ENCODE measurements at places on chromosomes 2 and 18. TPM values are rescaled to one million over a fixed set of nuclear protein-coding genes. Genes with fewer than 3 reads are reported as not detected.

DNA sequence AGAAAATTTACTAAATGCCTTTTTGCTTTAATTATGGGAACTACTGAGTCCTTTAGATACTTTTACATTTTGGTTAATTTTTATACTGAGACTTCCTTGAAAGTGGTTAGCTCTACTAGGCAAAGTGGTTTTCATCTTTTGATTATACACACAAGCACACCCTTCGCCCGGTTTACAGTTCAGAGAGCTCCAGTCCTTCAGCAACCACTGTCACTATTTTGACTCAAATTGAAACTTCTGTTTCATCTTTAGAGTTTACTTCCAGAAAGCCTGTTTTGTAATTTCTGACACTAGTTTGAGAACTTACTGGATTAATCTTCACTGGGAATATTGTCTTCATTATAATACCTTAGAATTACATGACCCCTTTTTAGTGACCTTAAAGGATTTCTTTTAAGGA, 140.3 kb upstream of the FOSL2 start:
- no peak overlapping the region for H3K27ac ChIP-seq
- no peaks in the 10 kb centered on the region for H3K4me1 ChIP-seq
- no peaks in the 10 kb centered on the region for H3K27me3 ChIP-seq
- H3K4me3 ChIP-seq, result no peak overlapping the region
- no peaks in the 10 kb centered on the region for H3K36me3 ChIP-seq

Gene ESPNL
- total RNA-seq, result 0.66 TPM

DNA sequence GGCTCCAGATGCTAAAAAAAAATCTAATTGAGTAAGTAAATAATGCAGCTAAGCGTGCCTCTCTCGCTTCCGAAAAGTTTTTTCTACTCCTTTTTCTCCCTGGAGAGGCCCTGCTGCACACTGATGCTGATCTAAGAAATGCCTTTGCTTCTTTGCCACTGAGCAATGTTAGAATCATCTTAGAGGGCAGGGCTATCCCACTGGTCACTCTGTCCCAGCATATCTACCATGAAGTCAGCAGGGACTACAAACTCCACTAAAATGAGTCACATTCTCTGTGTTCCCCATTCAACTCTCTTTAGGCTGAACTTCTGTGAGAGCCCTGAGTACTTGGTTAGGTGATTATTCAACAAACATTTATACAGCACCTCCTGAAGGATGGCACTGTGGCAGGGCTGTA, 127.6 kb upstream of the LYPD1 start:
- H3K27ac ChIP-seq, result no peak overlapping the region
- no peaks in the 10 kb centered on the region for H3K27me3 ChIP-seq
- H3K4me3 ChIP-seq, result no peak overlapping the region
- H3K4me1 ChIP-seq, result no peaks in the 10 kb centered on the region
- no peaks in the 10 kb centered on the region for H3K36me3 ChIP-seq

GRCh38 chr18:56511996-56512395, 126.4 kb downstream of the TXNL1 start:
- no peaks in the 10 kb centered on the region for H3K27me3 ChIP-seq
- no peaks in the 10 kb centered on the region for H3K36me3 ChIP-seq
- DNase-seq, result no peak
- no peak overlapping the region for H3K4me3 ChIP-seq

Gene EHBP1
- 19.5 TPM for total RNA-seq

DNA sequence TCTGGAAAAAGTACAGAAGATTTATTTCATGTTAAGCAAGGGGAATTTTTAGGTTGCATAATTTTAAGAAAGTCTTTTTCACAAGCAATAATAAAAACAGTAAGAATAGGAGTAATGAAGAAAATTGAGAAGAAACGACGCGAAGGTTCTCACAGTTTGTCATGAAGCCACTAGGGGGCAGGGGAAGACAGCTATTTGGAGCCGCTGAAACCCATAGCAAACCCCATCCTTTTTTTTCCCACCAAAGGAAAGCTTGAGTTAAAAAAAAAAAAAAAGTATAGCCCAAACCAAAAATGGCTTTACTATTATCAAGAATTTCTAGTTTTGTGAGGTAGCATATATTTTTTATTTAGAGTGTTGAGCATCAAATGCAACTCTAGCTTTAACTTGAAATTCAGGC, 300.9 kb downstream of the PHLPP1 start:
- no peaks in the 10 kb centered on the region for H3K36me3 ChIP-seq
- DNase-seq, result peak; percentile 55
- no peaks in the 10 kb centered on the region for H3K27me3 ChIP-seq
- no peak overlapping the region for H3K27ac ChIP-seq

GRCh38 chr2:227447606-227448005, 24.4 kb upstream of the AGFG1 start:
- no peak overlapping the region for H3K4me3 ChIP-seq
- no peaks in the 10 kb centered on the region for H3K4me1 ChIP-seq
- no peak overlapping the region for H3K27ac ChIP-seq

- no peaks in the 10 kb centered on the region for H3K36me3 ChIP-seq
- H3K27ac ChIP-seq, result no peak overlapping the region
- peak; percentile 13 for DNase-seq
- H3K4me1 ChIP-seq, result no peaks in the 10 kb centered on the region
Measured at GRCh38 chr2:17538844-17539554, 1.5 kb upstream of the VSNL1 start.

GRCh38 chr2:205771666-205772065, 89.4 kb downstream of the NRP2 start:
- DNase-seq, result no peak
- H3K27ac ChIP-seq, result no peak overlapping the region
- no peak overlapping the region for H3K4me3 ChIP-seq
- H3K36me3 ChIP-seq, result no peaks in the 10 kb centered on the region

GRCh38 chr2:204201507-204201906, 264.9 kb downstream of the ICOS start:
- H3K27ac ChIP-seq, result no peak overlapping the region
- H3K36me3 ChIP-seq, result no peaks in the 10 kb centered on the region
- DNase-seq, result no peak

GRCh38 chr18:79542876-79543750, 136.5 kb upstream of the CTDP1 start:
- H3K27me3 ChIP-seq, result no peaks in the 10 kb centered on the region
- H3K27ac ChIP-seq, result no peak overlapping the region
- H3K4me3 ChIP-seq, result no peak overlapping the region
- no peaks in the 10 kb centered on the region for H3K4me1 ChIP-seq
- no peaks in the 10 kb centered on the region for H3K36me3 ChIP-seq

Gene COLEC11
- 5.2 TPM for total RNA-seq

- no peaks in the 10 kb centered on the region for H3K36me3 ChIP-seq
- no peak overlapping the region for H3K27ac ChIP-seq
- H3K4me3 ChIP-seq, result no peak overlapping the region
- no peak for DNase-seq
Measured at GRCh38 chr2:45178359-45178758, 169.1 kb upstream of the SIX2 start.

DNA sequence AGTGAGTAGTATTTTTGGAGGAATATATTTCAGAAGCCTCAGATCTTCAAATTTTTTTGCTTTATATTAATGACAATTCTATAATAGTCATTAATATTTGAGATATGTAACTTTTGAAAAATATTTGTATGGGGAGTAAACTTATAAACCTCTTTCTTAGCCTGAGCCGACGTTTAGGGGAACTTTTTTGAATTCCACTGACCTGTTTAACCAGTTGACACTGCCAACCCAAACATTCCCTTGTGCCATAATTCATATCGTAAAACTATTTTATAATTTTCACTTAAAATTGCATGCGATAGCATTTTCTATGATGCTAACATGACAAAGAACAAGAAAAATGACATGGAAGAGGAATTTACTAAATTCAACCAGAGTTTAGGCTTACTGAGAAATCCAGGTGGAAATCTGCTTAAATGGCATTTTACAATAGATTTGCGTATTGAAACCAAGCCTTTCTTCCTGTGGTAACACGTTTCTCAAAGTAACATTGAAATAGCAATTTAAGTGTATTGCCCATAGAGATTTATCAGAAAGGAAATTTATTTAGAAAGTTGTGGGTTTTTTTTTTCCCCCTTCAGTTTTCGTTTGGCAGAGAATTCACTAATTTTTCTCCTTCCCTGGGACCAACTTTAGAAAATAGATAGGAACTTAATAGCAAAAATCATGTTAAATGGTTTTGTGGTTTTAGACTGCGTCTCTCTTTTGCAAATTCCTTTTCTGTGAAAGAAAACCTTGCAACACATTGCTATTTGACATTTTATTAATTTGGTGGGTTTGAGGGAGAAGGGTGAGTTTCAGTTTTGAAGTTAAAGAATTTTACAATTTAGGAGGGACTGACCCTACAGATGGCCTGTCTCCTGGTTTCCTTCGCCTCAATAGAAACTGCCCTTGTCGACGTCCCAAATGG, 77.4 kb downstream of the TANC1 start:
- no peaks in the 10 kb centered on the region for H3K4me1 ChIP-seq
- no peak for DNase-seq
- H3K4me3 ChIP-seq, result no peak overlapping the region
- no peaks in the 10 kb centered on the region for H3K36me3 ChIP-seq
- no peak overlapping the region for H3K27ac ChIP-seq

Gene ANKRD30B
- not detected for total RNA-seq

DNA sequence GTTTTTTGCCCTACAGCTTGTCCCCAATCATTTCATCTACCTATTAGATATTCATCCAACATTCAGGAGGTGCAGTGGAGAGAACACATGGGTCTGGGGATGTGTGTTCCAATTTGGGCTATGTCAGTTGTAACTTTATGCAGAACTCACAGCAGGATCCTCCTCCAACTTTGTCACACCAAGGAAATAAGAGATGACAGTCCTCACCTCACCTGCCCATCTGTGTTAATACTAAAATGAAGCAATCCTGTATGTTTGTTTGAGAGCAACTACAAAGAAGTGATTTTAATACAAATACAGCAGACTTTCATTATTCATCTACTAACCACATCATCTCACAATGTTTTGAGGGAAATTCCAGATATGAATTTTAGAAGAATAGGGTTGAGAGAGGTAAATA, 126.7 kb downstream of the ARHGAP15 start:
- no peaks in the 10 kb centered on the region for H3K27me3 ChIP-seq
- H3K27ac ChIP-seq, result no peak overlapping the region
- DNase-seq, result no peak
- H3K4me1 ChIP-seq, result peaks cover 6% of the 10 kb centered on the region
- no peaks in the 10 kb centered on the region for H3K36me3 ChIP-seq

- no peaks in the 10 kb centered on the region for H3K36me3 ChIP-seq
- no peak overlapping the region for H3K27ac ChIP-seq
- H3K27me3 ChIP-seq, result no peaks in the 10 kb centered on the region
- no peak overlapping the region for H3K4me3 ChIP-seq
Measured at GRCh38 chr2:31168291-31168690, 30.1 kb upstream of the GALNT14 start.

- peaks cover 14% of the 10 kb centered on the region for H3K27me3 ChIP-seq
- H3K4me3 ChIP-seq, result peak overlapping the region; percentile 75
- DNase-seq, result no peak
- peaks cover 14% of the 10 kb centered on the region for H3K4me1 ChIP-seq
- no peak overlapping the region for H3K27ac ChIP-seq
- H3K36me3 ChIP-seq, result no peaks in the 10 kb centered on the region
Measured at GRCh38 chr2:100104718-100105677, 37.4 kb downstream of the AFF3 start.

DNA sequence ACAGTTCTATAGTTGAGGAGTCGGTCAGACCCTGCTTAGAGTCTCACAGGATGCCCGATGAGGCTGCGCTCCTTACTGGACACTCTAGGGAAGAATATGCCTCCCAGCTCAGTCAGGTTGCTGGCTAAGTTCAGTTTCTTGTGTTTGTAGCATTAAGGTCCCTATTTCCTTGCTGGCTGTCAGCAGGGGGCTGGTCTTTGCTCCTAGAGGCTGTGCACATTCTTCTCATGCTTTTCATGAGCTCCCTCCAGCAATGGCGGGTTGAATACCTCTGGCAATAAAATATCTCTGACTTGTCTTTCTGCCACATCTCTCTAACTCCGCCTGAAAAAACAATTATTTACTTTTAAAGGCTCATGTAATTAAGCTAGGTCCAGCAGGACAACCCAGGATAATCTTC, 79.4 kb upstream of the DNAJC10 start:
- no peak for DNase-seq
- H3K27me3 ChIP-seq, result no peaks in the 10 kb centered on the region
- no peak overlapping the region for H3K4me3 ChIP-seq
- no peaks in the 10 kb centered on the region for H3K4me1 ChIP-seq

- H3K36me3 ChIP-seq, result no peaks in the 10 kb centered on the region
- no peak overlapping the region for H3K27ac ChIP-seq
- peaks cover 2% of the 10 kb centered on the region for H3K4me1 ChIP-seq
Measured at GRCh38 chr2:46818819-46819218, 96.8 kb downstream of the MCFD2 start.

- no peak for DNase-seq
- H3K4me1 ChIP-seq, result no peaks in the 10 kb centered on the region
- no peaks in the 10 kb centered on the region for H3K27me3 ChIP-seq
- no peak overlapping the region for H3K27ac ChIP-seq
Measured at GRCh38 chr2:19767899-19768298, 133.9 kb downstream of the TTC32 start.

Gene CFAP53
- total RNA-seq, result 0.47 TPM

DNA sequence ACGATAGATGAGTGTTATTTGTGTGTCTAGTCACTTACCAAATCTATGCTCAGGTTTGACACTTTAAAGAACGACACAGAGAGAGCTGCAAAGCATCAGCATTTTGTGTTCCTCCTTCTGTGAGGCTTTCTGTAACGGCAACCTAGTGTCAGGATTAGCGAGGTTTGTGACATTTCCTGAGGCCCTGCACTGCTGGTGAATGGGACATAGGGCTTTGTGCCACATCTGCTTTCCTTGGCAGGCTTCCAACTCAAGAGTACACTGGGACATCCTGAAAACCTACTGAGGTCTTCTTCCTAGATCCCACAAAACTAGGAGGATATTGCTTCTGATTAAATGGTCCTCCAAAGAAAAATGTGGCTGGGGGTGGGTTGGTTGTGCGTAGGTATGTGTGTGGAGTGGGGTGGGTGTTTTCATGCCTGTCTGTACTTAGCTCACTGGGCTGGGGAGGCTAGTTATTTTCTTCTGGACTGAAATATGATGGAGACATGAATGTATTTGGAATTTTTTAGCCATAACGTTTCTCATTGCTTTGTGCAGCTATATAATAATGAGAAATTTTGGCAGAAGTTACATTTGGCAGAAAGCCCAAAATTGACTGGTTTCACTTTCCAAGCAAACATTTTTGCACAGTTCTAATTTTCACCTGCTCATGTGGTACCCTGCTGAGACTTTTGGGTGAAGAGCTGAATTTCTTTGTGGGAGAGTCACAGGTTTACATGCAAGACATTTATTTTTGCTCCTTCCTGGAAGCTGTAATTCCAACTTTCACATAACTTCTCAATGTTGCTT, 308.4 kb downstream of the XIRP2 start:
- H3K27me3 ChIP-seq, result no peaks in the 10 kb centered on the region
- peak; percentile 5 for DNase-seq
- H3K27ac ChIP-seq, result no peak overlapping the region
- H3K4me3 ChIP-seq, result no peak overlapping the region
